ENCODE measurements at places on chromosomes 5 and 9. TPM values are rescaled to one million over a fixed set of nuclear protein-coding genes. Genes with fewer than 3 reads are reported as not detected.

DNA sequence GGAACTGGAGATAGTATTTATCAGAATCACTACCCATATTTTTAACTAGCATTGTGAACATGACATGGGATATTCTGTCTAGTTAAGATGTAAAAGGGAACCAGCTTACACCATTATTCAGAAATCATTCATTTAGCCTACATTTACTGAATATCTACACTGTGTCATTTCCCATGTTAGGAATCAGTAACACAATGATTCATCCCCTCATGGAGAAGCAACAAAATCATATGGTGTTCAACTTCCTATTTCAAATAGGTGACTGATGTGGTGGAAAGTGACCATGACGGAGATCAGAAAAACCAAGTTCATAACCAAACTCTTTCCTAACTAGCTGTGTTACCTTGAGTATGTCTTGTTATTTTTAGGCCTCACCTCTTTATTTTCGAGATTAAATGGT, 550.0 kb upstream of the TUSC1 start:
- DNase-seq, result no peak

- DNase-seq, result no peak
Measured at GRCh38 chr5:96084874-96085506, 123.3 kb upstream of the ELL2 start.

Gene PTPRD
- 2.4 TPM for total RNA-seq

DNA sequence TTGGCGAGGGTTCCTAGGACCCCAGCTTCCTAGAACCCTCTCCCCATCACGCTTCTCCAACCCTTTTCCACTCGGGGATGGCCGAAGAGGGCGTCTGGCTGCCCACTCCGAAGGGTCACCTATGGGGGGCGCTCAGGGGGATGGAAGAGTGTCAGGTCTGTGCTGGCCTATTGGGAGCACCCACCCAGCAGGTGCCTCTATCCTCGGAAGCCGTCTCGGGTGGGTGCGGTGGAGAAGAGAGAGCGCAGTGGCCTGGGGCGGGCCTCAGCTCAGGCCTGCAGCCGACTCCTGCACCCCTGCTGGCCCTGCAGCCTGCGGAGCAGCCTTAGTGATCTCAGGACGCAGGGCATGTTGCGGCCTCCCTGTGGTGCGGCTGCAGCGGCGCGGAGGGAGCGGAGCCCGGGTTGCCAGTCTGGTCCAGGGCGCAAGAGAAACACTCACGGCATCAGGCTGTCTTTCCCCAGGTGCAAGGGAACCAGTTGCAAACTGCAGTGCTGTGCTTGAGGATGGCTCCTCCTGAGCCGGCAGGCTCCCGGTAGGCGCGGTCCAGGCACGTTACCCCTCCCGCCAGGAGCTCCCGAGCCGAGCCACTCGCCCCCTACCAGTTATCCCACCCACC, 1.5 kb upstream of the IRX2 start:
- no peak for DNase-seq

DNA sequence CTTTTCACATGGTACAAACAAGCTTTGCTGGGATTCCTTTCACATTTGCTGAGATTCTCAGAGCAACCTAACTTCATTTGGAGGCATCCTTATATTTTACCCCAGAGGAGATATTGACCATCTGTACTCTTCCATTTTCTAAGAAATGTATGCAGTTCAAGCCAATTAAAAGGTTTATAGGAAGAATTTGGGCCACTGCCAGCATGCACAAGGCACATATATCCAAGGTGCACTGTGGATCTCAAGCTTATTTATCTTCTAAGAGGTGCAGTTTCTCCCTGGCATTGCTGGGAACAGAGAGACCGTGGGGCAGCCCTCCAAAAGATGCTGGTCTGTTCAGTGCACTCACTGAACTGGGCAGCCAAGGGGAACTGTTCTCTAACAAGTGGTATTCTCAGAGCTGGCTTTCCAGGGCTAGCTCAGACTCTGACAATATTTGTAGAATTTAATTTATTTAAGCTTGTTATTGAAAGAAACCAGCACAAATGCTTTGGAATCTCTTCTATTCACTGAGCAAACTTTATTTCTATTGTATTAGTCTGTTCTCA, 213.3 kb downstream of the TENT4A start:
- DNase-seq, result no peak

Gene NSUN2
- total RNA-seq, result 52.2 TPM

GRCh38 chr5:172637110-172637580, 3.9 kb upstream of the NEURL1B start:
- no peak for DNase-seq

Gene SLC27A6
- 0.05 TPM for total RNA-seq

- no peak for DNase-seq
Measured at GRCh38 chr9:5762421-5762820, 70.5 kb downstream of the ERMP1 start.

GRCh38 chr9:89891591-89892304, 286.9 kb downstream of the GADD45G start:
- DNase-seq, result peak; percentile 26

Gene GABRP
- total RNA-seq, result 0.08 TPM

DNA sequence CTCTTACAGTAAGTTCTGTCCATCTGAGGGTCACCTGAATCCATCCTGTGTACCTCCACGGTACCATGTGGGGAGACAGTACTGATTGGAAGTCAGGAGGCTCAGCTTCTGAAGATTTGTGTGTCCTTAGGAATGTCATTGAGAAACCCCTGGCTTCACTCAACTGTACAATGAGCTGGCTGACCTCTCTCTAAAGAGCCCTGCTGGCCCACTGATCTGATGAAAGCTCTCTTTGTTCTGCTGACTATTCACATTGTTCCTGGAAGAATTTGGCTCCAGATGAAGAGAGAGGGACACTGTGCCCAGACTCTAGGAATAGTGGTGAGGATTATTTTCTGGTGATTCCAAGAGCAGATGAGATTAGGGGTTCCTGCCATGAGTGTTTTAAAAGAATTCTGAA, 141.2 kb downstream of the LURAP1L start:
- no peak for DNase-seq

Gene TRAF1
- total RNA-seq, result 2.6 TPM

Gene CHSY3
- 7.7 TPM for total RNA-seq

Gene C9
- 3,238 TPM for total RNA-seq

All from liver (tissue), 10 donors.